Inflammatory macrophage treated with lipopolysaccharide for 4 hours (primary cell): ENCODE measurements at places on chromosomes 3 and 15.
A peak's percentile ranks its signal among the peaks of the same experiment; 100 is the strongest.

GRCh38 chr3:29373131-29373680 lies 92.3 kb downstream of the RBMS3 start:
- DNase-seq, result no peak

GRCh38 chr3:52546111-52546901 lies 9.9 kb downstream of the UQCC5 start:
- no peak for DNase-seq

DNA sequence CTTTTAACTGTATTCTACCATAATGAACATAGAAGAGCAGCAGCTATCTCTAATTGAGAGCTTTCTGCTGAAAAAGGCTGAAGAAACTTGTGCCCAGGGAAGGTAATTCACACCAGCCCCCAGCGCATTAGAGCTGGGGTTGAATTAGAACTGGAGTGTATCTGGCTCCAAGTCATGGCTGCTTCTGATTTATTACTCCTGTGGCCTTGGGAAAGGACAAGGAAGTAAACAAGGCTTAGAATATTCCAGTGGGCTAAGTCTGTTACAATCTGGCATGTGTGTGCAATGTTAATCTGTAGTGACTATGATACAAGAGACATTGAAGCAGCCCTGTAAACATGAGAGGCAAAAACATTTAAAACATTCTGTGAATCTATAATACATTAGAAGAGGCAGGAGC lies 18.1 kb downstream of the CPA3 start:
- DNase-seq, result no peak

DNA sequence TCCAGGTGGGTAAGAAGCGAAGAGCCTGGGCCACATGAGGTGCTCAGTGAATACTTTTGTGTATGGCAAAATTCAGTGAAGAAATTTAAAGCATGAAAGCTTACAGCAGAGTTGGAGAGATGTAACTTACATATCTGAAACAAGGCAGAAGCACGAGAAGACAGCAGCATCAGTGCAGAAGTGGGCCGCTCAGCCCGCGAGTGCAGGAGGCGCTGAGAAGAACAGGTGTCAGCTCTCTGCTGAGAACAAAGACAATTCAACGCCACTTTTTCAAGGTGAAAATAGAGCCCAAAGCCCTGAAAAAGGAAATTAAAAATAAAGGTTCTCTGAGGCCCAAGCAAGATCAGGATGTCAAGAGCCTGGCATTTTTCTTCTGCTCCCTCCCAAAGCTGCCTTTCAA lies 58.3 kb downstream of the RBPMS2 start:
- DNase-seq, result no peak

GRCh38 chr3:63937661-63938651 lies 25.8 kb upstream of the SCAANT1 start:
- peak; percentile 77 for DNase-seq

DNA sequence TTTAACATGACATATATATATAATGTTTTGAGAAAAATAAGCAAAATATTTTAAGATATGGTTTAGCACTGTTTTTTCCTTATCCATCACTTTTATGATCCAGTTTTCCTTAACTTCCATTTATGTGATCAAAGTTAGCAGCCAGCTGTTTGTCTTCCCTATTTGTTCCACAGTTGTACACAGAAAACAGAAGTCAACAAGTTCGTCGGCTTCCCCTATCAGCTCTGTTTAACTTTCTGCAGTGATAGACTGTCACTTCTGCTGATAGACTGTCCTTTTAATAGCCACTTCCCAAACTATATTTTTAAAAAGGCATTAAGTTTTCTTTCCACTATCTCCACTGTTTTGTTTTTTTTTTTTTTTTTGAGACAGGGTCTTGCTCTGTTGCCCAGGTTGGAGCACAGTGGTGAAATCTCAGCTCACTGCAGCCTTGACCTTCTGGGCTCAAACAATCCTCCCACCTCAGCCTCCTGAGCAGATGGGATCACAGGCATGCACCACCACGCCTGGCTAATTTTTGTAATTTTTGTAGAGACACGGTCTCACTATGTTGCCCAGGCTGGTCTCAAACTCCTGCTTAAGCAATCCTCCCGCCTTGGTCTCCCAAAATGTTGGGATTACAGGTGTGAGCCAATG lies 7.2 kb downstream of the FSD2 start:
- DNase-seq, result no peak
